ENCODE measurements at places on chromosomes 4 and X.

- DNase-seq = no peak
These were observed 8.7 kb upstream of the IL13RA1 start for GRCh38 chrX:118718737-118719136.

GRCh38 chr4:46508216-46508615, 118.3 kb upstream of the GABRA2 start:
- no peak for DNase-seq

GRCh38 chr4:100208964-100209363, 18.7 kb upstream of the DDIT4L start:
- DNase-seq = no peak

DNA sequence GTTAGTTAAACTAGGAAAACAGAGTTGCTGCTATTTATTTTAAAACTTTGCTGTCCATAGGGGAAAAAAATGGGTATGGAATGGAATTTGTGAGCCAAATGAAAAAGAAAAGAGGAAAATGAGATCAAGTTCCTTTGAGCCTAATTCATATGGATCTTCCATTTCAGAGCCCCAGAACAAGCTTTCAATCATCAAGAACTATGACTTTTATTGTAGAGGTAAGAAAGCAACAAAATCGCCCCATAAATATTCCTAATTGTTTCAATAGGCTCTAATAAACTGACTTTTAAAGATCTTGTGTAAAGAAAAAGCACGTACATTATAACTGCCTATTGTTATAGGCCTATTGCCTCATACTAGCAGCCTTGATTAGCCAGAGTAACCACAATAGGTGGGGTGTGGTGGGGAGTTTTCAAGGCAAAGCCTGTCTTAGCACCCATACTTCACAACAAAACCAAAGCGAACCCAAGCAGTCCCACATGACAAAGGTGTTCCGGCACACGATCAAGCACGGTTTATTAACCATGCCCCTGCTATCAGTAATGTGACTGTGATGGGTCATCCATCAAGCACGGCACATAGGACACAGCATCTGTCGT, 44.4 kb downstream of the RBM47 start:
- no peak for DNase-seq

- DNase-seq = no peak
These were observed at the start of gene IL9R for GRCh38 chrX:155997436-155997835. Gene IL9R, plus strand, starts transcription at chrX:155997696. Its CDS starts 64 bp downstream, at chrX:155997760.

- DNase-seq = no peak
These were observed 25.8 kb upstream of the LIMCH1 start for GRCh38 chr4:41512136-41512535.

- no peak for DNase-seq
These were observed 225.5 kb upstream of the ANKRD50 start for GRCh38 chr4:124937993-124938392.
